Caki2 (cell line): ENCODE measurements at places on chromosomes 4 and X.

DNA sequence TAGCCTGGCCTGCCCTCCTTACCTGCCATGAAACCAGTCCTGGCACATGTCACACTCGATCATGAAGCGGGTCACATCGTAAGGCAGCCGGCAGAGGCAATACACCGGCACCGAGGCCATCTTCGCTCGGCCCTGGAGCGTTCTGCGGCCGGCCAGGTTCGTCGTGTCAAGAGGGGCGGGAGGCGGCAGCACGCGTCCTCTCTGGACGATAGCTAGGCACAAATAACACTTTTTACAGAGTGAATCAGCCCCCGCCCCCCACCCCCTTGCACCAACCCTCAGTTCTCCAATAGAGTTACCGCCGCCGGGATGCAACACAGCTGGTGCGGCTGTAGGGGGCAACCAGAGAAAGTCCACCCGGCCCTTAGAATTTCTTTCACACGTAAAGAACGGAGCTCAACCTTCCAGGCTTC, 1.7 kb downstream of the PHF8 start:
- peak; percentile 64 for DNase-seq

DNA sequence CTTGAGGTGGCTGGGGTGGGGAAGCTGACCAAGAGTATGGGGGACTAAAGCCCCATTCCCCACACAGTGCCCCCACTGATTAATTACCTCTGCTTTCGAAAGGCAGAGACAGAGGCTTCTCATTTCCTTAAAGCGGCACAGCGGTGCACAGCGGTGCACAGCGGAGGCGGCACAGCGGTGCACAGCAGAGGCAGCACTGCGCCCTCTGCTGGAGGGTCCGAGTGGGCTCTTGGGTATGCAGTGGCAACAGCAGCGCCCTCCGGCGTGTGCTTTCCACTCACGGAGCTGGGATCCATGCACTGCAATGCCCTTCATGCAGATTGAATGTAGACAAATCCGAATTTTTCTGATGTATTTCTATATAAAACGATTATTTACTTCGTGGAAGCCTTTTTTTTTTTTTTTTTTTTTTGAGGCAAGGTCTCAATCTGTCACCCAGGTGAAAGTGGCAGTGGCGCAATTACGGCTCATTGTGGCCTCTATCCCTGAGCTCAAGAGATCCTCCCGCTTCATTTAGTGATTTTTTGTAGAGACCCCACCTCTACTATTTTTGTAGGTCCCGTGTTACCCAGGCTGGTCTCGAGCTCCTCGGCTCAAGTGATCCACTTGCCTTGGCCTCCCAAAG, 19.7 kb upstream of the PRPS2 start:
- no peak for DNase-seq

GRCh38 chrX:46549914-46550313, 4.7 kb upstream of the ZNF674 start:
- no peak for DNase-seq

DNA sequence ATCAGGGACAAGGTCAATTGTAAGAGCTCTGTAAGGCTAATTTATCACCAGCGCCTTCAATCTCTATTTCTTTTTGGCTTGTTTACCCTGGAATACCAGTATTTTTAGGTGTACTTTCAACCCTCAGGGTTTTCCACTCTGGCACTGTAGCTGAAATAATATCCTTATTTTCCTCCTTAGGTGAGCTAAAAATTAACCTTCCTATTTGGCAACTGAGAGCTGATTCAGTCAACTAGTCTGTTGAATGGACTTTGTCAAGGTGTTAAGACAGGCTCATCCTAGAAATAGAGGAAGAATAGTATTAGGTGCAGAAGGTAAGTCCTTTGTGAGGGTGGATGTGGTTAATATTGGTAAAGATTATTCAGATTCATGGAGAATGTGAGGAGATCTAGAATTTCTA, 101.3 kb upstream of the BANK1 start:
- DNase-seq = no peak

GRCh38 chr4:177322881-177323280, 13.2 kb downstream of the NEIL3 start:
- no peak for DNase-seq

DNA sequence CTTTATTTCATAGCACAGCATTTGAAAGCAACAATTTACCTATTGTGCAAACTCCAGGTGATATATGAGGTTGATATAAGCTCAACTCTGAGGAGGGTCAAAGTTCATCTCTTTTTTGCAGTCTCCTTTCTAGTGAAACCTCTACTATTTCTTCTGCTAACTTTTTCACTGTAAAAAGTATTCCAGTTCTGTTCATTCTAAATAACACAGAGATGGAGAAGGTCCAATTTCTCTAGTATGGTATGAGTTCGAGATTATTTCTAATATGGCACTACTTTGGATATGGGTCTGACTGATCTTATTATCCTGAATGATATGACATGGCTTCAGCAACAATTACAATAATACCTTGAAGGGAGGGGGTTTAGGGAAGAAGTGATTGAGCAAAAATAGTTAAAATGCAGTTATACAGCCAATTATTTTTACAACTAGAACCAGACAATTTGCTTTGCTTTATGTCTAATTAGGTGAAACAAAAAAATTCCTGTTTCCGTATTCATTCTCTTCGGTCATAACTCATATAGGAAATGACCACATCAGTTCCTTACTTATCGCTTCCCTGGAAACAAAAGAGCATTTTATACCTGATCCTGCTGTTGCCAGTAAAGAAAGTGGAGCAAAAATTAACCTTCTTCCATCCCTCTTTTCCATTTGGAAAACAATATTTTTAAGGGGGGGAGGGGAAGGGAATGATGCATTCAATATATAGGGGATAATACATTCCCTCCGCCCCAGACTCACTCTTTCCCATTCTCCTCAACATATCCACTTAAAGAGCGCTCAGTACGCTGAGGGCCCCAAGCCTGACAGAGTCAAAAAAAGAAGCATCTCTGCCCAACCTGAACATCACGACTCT, 1.0 kb downstream of the TBC1D9 start:
- no peak for DNase-seq

DNA sequence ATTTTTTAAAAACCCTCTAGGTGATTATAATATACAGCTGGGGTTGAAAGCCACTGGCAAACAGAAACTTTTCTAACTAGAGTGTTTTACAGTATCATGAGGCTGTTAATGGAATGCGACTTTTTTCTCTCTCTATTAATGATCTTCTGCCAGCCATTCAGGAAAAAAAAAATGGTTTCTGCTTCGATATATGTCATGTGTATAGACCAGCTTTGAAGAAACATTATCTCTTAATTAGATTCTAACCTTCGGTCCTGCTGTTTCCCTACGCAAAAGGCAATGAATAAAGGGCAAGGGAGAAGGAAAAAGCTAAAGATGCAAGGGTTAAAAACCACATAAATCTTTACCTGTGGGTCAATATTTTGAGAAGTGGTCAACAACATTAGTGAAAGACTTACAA, 1662.1 kb upstream of the TENM3 start:
- no peak for DNase-seq

- DNase-seq = no peak
Observed at GRCh38 chrX:281166-281999, at the start of gene PLCXD1. Gene PLCXD1, plus strand, starts transcription at chrX:281381. Its CDS starts 2,807 bp downstream, at chrX:284188.

GRCh38 chr4:125734504-125734903, 419.7 kb downstream of the FAT4 start:
- DNase-seq = no peak

- DNase-seq = peak; percentile 74
Observed at GRCh38 chr4:81839347-81840042, 367.8 kb upstream of the RASGEF1B start.

DNA sequence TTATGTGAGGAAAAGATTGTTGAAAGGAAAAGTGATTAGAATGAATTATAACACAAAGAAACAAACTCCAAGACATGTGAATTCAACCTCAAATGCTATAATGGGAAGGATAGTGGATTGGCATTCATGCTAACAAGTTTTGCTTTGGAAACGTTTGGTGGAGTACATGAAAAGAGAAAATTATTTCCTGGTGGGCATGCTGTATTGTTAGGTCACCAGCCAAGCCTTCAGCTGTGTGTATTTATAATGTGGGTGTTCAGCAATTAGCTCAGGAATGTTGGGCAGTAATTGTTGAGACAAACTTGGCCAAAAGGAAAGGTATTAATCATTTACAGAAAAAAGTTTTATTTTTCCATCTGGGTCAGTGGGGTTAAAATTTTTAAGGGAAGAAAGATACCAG, 198.9 kb upstream of the ARSJ start:
- DNase-seq = peak; percentile 40

DNA sequence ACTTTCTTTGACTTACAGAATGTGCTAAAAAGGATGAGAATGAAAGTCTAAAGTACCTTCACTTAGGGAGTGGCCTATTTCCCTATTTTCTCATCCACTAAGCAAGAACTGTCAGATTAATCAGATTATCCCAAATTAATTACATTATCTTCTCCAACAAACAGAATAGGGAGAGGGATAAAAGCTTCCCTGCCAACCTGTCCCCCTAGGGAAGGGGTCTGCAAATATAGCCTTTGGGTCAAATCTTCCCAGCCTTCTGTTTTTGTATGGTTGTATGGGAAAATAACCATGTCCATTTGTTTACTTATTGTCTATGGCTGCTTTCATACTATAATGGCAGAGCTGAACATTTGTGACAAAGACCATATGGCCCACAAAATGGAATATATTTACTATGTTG, 57.1 kb upstream of the USP38 start:
- DNase-seq = no peak

DNA sequence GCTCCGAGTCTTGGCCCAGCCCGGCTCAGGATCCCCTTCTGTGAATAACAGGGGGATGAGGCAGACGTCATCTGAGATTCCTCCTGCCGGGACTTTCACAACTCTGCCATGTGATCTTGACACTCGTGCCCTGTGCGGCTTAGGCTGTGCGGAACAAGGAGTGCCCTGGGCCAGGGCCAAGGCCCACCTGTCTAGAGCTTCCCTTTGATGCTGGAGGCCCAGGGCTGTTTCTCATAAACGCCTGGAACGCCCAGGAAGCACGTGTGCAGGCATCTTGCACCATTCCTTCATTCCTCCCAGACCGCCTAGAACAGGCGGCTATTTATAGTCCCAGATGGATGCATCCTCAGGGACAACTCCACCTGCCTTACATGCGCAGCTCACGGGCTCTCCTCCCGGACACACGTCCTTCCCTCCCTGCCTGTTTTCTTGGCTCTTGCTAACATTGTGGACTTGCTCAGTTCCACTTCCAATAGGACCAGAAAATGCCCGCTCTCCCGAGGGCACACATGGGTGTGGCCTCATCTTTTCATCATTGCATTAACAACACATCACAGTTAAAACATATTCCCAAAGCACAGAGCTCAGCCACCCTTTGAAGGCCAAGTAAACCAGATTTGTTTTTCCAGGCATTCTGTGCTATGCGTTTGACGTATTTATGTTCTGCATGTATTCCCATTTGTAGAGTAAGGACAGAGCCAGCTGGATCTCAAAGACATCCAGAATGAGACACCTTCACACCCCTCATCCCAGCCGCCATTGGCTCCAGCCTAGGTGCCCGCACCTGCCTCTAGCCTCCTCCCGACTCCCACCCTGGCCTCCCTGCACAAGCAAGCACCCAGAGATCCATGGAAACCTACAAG, 57.2 kb downstream of the ABLIM2 start:
- no peak for DNase-seq

DNA sequence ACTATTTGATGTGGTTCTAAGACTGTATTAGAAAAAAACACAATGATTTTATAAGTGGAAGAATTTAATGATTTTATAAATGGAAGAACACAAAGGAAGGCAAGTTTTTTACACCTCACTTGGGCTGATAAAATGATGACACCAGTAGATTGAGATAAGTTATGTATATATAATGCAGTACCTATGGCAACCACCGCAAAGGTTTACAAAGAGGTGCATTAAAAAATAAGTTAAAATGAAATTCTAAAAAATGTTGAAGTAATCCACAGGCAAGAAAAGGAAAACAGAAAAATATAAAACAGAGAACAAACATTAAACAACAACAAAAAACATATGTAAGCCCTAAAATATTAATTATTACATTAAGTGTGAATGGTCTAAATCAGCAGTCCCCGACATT, 490.9 kb upstream of the AADAT start:
- DNase-seq = no peak

- no peak for DNase-seq
Observed at GRCh38 chr4:7003879-7004240, 39.3 kb upstream of the TADA2B start.
